Esophagus squamous epithelium (tissue), 5 donors: ENCODE measurements at places on chromosomes 6 and 20. TPM values are rescaled to one million over a fixed set of nuclear protein-coding genes. Genes with fewer than 3 reads are reported as not detected.

The HLA-DOB gene
- total RNA-seq: 0.53 TPM

GRCh38 chr6:35014786-35015185 lies 125.7 kb downstream of the ANKS1A start:
- DNase-seq: no peak

The WFDC12 gene
- not detected for total RNA-seq

The PRRT1 gene
- 0.87 TPM for total RNA-seq

DNA sequence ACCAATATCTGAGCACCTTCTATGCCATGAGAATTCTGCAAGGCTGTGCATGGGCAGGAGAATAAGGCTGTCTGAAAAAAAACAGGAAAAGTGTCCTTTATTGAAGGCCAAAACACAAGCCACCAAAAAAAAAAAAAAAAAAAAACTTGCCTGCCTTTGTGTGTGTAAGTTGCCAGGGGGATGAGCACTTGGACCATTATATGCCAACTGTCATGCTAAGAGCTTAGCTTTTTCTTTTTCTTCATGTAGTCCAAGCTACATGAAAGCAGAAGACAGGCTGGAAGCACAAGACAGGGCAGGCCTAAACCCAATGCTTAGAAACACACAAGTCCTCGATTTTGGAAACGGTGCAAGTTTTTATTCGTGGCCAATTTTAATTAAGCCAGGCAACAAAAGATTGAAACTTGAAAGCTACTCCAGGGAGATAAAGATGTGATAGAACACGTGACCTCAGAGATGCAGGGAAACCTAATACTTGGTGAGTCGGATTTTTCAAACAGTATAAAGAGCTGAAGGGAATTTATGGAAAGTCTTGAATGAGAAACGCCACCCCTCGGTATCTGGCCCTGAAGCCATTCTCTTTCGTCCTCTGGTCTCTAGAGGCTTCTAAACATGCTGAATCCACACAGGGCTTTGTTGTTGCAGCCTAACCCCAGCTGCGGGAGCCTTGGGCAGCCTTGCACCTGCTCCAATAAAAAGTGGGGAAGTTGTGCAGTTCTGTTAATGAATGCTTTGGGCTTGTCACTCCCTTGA lies 8.6 kb downstream of the BMP7 start:
- DNase-seq: no peak

DNA sequence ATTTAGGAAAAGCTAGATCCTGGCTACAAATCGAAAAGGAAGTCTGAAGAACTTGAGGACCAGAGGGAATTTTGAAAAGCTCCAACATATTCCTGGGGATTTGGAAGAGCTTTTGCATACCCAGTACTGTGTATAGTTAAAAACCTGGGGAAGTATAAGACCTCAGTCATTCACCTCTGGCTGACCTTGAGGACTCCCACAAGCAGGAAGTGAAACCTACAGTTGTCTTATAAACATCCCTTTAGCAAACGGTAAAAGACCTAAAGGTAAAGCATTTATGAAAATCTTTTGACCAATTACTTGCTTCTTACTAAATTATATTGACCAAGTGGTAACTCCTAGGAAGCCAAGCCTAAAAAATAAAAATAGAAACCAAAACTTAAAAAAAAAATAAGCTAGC lies 175.0 kb downstream of the HAO1 start:
- DNase-seq: no peak

GRCh38 chr20:48986899-48987298 lies 59.2 kb upstream of the CSE1L start:
- DNase-seq: no peak

The TBC1D20 gene
- 33.2 TPM for total RNA-seq

The NCOA7 gene
- 32.4 TPM for total RNA-seq

GRCh38 chr6:33607784-33608161 lies 13.3 kb upstream of the ITPR3 start:
- no peak for DNase-seq

DNA sequence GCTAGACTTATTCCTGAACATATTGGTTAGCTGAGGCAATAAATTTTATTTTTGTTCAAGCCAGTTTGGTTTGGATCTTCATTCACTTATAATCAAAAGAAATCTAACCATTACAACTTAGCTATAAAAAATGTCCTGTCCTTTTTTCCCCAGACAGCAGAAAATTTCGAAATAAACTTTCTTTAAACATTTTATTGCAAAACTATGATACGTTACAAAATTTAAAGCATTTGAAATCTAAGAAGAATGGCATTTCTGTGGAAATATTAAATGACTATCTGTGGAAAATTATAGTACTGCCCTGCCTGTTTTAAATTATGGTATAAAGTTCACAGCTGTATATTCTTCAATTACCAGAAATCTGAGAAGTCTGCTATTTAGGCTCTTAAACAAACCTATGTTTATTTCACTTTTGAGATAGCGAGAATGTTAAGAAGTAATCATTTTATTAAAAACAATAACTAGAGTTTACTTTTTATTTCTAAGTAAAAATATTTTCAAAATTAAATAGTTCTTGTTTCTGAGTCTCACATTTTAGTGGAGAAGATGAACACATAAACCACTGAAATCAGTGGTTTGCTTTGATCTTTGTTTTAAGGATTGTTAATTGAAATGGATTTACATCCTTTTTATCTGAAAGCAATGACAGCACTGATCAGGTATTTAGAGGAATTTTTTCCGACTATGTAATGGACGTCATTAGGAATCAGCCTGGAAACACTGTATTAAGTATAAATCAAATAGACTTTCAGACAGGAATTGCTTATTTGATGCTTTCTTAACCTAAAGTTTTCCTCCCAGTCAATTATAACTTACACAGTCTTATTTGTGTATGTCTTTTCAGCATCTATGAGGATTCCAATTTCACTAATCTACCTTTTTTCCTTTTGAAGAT lies 553.7 kb downstream of the COL12A1 start:
- no peak for DNase-seq

DNA sequence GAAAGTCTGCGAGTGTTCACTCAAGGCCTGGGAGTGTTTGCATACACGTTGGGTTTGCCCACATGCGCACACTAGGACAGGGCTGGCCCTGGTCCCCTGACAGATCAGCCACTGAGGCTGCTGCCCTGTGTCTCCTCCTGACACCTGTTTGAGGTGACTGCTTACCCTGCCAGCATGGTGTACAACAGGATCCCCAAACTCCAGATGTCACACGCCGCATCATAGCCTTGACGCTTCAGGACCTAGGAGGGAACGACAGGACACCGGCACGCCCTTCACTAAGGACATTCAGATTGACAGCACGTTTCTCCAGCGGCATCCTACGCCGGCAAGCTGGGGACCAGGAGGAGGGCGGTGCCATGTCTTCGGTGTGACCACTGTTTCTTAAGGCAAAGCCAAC lies 37.0 kb upstream of the MPC1 start:
- no peak for DNase-seq

DNA sequence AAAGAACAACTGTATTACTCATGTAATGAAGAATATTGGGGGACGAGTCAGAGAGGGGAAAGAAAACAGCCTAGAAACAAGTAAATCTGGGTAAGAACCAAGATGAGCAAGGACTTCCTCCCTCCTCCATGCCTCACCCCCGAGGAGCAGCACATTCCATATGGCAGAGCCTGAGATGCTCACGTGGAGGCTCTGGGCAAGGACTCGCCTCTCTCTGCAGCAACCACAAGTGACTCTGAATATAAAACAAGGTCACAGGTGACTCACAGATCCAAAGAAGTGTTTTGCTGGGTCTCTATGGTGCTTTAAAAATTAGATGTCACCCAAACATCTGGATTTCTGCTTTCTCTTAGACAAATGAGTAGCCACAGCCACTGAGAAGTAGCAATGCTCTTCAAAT lies 453.0 kb upstream of the SULF2 start:
- no peak for DNase-seq

- DNase-seq: no peak
These were observed 3.6 kb upstream of the HINT3 start for GRCh38 chr6:125952764-125953501.

DNA sequence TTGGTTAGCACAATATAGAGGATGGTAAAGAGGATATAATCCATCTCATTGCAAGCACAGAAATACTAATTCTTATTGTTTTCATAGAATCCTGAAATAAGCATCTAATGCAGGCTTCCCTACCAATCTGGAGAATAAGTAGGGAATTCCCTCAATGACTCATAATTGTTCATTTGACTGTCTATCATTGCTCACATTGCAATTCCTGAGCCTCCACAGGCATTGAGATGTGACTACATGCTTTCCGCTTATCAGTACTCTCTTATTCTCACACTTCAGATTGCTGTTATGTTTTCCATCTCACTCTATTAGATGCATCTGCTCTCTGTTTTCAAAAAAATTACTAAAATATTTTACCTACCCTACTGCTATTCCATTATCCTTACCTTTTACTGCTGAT lies 216.2 kb upstream of the PRSS16 start:
- DNase-seq: no peak

- no peak for DNase-seq
These were observed 88.6 kb downstream of the LINC00237 start for GRCh38 chr20:21017528-21018085.

The IRAK1BP1 gene
- total RNA-seq: 5.0 TPM

- DNase-seq: no peak
These were observed 35.5 kb downstream of the WRNIP1 start for GRCh38 chr6:2800552-2801316.

DNA sequence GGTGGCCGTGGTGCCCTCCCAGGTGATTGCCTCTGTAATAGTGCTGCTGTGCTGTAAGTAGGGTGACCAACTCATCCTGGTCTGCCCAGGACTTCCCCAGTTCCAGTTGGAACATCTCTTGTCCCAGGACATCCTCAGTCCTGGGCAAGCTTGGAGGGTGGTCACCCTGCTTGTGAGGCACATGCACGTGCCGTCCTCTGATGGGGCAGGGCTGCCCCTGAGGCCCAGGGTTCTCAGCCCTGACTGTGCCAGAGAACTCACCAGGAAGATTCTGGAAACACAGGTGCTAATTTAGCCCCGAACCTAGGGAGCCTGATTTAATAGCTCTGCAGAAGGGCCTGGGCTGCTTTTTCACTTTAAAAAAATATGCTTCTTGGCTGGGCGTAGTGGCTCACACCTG lies 120.9 kb upstream of the PHACTR3 start:
- DNase-seq: no peak

DNA sequence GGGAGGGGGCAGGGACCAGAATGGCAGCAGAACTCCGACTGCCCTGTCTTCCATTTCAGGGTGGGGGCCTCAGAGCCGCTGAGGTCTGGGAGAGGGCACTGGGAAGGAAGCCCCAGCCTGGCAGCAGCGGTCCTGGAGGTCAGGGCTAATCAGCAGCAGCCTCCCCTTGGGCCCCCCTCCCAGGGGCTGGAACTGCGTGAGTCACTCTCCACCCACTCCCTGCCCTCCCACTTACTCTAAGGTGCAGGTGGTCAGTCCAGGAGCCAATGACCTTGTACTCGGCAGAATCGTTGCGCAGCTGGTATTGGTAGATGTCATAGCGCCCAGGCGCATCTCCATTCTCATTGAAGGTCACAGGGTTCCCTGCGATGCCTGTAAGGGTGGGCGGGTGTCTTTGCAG lies 105.9 kb downstream of the GRM4 start:
- no peak for DNase-seq

The CST5 gene
- not detected for total RNA-seq

The CRIP3 gene
- total RNA-seq: 0.38 TPM

The DEFB124 gene
- not detected for total RNA-seq

GRCh38 chr6:138601128-138601527 lies 101.8 kb upstream of the NHSL1 start:
- DNase-seq: no peak

DNA sequence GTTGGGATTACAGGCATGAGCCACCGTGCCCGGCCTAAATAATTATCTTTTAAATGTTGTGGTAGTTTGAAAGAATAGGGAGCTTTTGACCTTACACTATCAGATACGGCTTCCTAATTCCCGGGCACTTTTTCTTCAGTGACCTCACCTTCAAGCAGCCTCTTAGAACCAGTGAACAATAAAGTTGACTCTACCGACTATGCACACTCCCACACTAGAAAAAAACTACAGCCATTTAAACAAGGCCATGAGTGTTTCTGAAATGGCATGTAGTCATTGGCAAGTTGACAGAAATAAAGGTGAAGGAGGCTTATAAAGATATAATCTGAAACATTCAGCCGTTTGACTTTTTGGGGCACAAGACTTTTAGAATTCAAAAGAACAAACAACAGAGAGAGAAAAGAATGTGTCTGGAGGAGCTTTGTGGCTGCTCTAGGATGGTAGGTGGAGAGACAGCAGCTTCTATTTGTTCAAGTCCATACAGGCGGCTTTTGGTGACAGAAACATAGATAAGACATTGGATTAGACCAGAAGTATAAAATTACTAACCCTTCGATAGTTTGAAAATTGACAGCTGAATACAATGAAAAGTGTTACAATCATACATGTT lies 75.2 kb downstream of the GJA1 start:
- DNase-seq: no peak

GRCh38 chr6:47932575-47932974 lies 150.7 kb downstream of the OPN5 start:
- no peak for DNase-seq

GRCh38 chr6:32697031-32697430 lies 30.6 kb upstream of the HLA-DQB1 start:
- no peak for DNase-seq

The TCF21 gene
- total RNA-seq: 0.61 TPM

The GABRR1 gene
- not detected for total RNA-seq

The CRYBG1 gene
- 119 TPM for total RNA-seq

The PDE7B gene
- total RNA-seq: 0.23 TPM

The ZBTB46 gene
- total RNA-seq: 4.2 TPM

- no peak for DNase-seq
These were observed 90.9 kb downstream of the GJA10 start for GRCh38 chr6:89984926-89985750.

DNA sequence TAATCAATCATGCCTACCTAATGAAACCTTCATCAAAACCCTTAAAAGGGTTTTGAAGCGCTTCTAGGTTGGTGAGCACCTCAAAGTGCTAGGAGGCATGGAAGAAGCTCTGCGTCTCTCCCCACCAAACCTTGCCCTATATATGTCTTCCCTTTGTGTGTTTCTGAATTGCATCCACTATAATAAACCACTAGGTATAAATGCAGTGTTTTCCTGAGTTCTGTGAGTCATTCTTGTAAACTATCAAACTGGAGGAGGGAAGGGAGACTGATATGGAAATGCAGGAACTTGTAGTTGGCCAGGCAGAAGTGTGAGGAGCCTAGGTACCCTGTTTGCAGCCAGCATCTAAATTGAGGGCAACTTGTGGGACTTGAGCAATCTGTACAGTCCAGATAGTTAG lies 698.8 kb downstream of the DOK5 start:
- no peak for DNase-seq

GRCh38 chr6:22036699-22037098 lies 260.1 kb downstream of the PRL start:
- DNase-seq: no peak
